NCI-H460 (cell line): ENCODE measurements at places on chromosomes 4 and X. TPM values are rescaled to one million over a fixed set of nuclear protein-coding genes. Genes with fewer than 3 reads are reported as not detected.

GRCh38 chr4:6905516-6906445, 3.8 kb upstream of the TBC1D14 start:
- no peak for DNase-seq

SLC16A2 gene
- total RNA-seq, result 0.82 and 1.2 TPM in 2 replicates

GRCh38 chr4:28351826-28352225, 1491.2 kb downstream of the STIM2 start:
- DNase-seq, result no peak

DNA sequence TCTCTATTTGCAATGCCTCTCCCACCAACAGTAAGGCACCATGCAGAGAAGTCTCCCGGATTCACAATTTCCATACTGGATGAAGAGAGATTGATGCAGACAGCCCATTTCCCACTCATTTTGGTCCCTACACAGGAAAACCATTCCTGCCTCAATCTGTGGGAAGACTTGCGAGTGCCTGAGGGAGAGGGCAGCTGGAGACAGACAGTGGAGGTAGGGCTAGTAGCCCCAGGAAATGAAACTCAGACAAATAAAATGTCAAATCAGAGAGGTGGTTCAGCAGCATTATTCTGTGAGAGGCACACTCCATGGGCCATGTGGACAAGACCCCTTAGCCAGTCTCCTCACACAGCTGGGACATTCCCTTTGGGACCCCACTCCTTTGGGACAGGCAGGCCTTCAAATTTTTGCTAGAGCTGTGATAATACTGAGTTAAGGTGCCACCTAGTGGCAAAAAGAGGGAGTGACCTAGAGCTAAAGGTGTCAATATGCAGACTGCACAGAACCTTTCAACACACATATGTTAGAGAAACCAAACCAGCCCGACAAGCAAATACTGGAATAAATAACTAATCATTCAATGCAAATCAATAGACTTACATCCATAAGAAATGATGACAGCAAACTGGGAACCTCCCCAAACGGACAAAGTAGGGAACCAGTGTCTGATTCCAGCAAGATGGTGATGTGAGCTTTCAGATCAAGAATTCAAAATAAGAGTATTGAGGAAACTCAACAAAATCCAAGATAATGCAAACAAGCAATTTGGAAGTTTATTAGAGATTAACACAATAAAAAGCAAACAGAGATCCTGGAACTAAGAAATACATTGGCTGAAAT, 1865.3 kb upstream of the AGA start:
- DNase-seq, result peak; percentile 15

DNA sequence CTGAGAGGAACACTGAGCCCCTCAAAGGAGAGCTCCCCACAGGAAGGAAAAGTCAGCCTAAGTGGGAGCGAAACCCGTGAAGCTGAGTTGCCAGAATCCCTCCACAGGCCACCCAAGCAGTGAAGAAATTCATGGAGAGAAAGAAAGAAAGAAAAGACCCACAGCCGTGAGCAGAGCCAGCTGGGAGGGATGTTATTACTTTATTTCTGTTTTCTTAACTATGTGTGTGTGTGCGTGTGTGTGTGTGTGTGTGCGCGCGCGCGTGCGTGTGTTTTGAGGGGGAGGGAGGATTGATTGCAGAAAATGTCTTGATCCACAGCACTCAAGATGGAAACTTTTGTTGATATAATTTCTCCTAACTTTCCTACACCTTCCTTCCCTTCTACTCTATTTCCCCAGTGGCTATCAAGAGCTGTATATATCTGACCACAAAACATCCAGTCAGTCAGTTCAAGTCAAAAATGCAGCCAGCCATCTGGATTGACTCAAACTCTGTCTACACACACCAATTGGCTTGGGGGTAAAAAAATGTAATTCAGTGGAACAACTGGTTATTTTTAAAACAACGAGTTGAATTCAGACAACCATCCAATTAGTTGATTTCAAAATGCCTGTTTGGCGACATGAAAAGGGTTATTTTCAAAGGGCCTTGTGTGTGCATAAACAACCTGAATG, 13.8 kb upstream of the GPC3 start:
- no peak for DNase-seq

SLC10A6 gene
- total RNA-seq, result not detected in 2 replicates

BST1 gene
- total RNA-seq, result 10.2 and 11.1 TPM in 2 replicates

FAT1 gene
- total RNA-seq, result 83.1 and 87.5 TPM in 2 replicates

TKTL1 gene
- not detected in 2 replicates for total RNA-seq

DNA sequence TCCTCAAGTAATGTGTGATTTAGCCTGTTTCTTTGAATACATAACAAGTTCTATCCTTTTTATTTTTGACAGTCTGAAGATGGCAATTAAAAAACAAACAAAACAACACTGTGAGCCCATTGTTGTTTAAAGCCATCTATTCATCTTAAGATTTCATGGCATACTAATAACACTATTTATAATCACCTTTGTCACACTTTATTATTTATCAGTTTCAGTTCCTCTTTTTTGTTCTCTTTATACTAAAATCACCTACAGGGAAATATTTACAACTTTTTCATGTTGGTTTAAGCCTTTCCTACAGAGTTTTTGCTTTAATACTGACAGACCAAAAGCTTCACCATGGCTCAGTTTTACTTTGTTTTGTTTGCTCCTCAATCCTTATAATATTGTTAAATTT, 247.4 kb upstream of the CTSO start:
- DNase-seq, result no peak

DNA sequence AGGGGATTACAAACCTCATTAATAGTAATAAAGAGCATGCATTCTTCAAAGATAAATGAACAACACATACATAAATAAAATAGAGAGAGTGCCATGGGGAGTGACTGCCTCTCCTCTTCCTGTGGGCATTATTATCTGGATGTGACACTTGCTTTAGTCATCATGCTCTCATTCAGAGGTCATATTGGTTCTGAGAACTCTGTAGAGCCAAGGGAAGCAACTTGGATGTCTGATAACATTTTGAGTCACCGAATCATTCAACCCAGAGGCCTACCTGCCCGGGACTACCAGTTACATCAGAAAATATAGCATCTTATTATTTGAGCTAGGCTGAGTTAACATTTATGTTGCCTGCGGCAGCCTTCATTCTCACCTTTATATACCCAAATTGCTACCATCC, 489.5 kb downstream of the STIM2 start:
- no peak for DNase-seq
